ENCODE measurements at places on chromosomes 1 and 21.

DNA sequence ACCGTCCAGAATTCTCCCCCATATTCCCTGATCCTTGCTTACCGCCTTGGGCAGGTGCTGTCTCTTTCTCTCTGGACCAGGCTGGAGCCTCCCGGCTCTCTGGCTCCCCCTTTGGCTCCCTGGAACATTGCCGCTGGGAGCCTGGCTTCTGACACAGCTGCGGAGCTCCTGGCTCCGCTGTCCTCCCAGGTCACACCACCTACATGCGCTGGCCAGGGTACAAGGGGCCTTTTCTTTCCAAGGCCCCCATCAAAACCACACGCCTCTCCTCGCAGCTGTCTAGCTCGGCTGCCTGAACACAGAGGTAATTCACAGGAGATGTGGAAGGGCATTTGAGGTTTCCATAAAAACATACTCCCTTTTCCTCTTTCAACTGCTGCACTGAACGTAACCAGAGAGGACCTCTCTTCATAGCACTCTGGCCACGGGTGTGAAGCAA is 7.5 kb upstream of the ZNF648 start:
- peak; percentile 50 for DNase-seq

GRCh38 chr21:45970674-45971615 is 10.6 kb upstream of the COL6A1 start:
- DNase-seq = no peak

- no peak for DNase-seq
Measured at GRCh38 chr1:36710951-36711350, 228.2 kb upstream of the CSF3R start.

DNA sequence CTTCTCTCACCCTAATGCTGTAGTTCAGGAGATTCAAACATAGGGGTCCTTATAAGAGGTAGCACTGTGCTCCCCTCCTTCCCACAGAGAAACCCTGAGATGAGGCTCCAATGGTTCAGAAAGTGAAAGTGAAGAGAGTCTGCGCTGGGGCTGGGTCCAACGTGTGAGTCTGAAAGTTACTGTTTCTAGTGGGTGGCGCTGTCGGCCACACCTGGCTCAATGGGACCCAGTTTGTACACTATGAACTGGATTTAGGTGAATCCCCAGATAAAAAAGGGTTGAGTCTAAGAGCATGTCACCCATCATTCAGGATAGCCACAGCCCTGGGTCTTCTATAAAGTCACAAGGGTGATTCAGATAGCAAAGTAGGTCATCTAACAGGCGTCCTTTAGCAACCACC is 2.8 kb downstream of the SMCP start:
- DNase-seq = no peak

DNA sequence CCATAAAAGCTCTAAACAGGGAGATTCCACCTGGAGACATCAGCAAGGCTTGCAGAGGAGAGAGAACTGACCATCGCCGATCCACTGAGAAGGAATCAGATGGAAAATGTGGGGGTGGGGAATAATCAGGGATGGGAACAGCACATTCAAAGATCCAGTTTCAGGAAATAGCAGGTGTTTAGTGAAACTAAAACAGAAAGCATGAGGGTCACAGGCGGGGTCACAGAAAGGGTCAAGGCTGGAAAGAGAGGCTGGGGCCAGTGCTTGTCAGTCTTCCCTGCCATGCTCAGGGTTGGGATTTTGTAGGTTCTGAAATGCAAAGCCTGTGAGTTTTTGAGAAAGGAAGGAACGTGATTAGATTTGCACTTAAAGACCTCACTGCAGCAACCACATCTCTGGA is 103.2 kb downstream of the HLCS start:
- no peak for DNase-seq

DNA sequence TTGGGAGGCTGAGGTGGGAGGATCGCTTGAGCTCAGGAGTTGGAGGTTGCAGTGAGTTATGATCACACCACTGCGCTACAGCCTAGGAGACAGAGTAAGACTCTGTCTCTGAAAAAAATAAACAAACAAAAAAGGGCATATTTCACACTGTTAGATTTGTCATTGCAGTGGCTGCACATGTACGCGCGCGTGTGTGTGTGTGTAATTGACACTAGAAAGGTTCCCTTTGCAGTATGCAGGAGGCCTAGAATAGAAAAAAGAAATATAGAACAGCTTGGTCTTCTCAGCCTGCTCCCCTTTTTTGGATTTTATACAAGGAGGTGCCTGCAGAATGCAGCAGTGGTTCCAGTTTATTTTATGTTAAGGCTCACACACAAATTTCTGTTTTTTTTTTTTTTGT is 8.6 kb downstream of the MACO1 start:
- no peak for DNase-seq

DNA sequence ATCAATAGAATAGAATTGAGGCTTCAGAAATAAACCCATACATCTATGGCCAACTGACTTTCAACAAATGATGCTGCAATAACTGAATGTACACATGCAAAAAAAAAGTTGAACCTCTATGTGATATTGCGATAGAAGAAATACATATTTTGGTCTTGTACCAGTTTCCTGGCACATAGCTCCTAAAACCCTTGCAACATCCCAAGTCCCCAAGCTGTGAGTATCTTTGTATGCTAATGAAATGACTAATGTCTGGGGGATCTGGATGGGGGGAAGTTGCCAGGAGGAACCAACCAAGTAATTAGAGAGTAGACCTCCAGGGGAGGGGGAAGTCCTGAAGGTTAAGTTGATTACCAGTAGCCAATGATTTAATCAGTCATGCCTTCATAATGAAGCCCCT is 24.4 kb downstream of the BLZF1 start:
- no peak for DNase-seq

- DNase-seq = no peak
Measured at GRCh38 chr1:244678697-244679096, 25.8 kb downstream of the DESI2 start.

DNA sequence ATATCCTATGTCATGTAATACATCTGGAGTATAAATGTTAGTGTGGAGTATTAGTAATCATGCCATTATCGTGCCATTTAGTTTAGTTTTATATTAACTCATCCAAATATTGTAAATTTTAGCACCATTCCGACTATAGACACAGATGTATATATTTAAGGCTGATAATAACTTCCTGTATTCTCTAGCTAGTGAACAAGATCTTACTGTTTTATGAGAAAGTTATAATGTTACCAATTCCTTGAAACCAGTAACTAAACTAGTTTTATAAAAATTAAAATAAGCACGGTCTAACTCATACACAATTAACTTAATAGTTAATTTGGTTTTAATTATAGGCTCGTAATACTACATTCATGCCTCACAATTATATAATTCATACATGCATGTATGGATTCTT is 808.6 kb downstream of the USP25 start:
- no peak for DNase-seq

DNA sequence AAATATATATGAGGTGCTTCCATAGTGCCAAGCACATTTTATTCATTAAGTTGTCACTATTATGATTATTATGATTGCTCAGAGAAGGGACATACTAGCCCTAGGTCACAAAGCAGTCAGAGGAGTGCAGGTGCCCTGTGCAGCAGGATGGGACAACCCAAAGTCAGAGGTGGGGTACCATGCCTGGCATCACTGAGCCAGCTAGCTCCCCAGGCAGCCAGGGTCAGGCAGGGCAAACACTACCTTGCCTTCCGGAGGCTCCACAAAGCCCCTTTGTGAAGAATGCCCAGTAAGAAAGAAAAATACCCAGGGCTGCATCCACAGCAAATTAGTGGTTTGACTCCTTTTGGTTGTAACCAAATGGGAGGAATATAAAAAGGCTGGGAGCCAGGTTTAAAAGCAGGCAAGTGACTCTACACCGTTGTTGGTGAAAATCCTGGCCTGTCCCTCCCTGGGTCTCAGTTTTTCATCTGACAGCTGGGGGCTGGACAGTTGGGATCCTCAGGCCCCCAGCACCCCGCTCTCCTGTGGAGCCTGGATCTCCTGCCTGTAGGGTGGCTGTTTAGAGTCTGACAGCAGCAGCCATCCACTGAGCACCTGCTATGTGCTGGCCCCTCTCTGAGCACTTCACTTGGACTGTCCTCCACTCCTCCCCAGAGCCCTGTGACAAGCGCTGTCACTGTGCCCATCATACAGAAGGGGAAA is 98.8 kb downstream of the GLIS1 start:
- no peak for DNase-seq

DNA sequence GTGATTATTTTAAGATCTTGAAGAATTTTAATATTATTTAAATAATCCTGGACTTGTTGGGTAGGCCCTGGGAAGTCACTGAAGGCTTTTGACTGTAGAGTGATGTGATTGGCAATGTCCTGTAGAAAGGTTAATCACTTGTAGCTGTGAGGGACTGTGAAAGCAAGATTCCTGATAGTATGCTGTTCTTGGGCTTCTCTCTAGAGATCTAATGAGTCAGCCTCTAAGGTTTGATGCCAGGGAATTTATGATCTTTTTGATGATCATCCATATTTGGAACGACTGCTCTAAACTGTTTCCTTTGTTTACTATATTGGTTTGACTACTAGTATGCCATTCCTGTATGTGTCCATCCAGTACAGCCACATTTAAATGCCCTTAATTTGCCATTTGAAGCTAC is 56.5 kb downstream of the CAMSAP2 start:
- peak; percentile 50 for DNase-seq

GRCh38 chr1:2255420-2256369 is 27.6 kb downstream of the SKI start:
- DNase-seq = peak; percentile 63

DNA sequence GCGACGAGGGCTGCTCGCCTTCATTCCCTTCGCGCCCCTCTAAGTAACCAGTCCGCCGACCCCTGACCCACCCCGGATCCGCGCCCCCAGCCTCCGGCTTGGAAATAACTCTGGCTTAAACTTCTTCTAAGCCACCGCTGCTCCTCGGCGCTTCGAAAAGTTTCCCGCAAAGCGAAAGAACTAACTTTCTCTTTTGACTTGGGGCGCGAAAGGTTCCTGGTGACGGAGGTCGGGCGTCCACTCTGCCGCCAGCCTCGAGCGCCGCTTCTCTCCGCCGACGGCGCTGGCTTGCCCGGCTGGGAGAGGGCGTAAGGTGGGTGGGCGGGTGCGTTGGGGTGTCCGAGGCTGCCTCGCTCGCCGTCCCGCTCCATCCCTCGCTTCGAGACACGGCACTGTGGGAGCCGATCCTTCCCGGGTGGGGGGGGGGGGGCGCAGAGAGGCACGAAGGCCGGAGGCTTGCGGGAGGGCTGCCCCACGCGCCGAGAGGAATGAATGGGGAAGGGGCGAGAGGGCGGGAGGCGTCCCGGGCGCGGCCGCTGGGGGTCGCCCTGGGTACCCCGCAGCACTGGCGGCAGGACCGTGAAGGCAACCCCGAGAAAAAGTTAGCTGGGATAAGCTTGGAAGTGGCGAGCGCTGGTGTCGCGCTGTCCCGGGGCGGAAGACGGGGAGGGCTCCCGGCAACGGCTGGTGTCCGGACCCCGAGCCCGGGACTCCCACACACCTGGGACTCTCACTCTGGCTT is 569 bp downstream of the ATF3 start:
- peak; percentile 72 for DNase-seq

GRCh38 chr1:234875328-234875952 is 253.2 kb downstream of the TOMM20 start:
- DNase-seq = no peak

- DNase-seq = no peak
Measured at GRCh38 chr1:219442611-219443061, 170.3 kb downstream of the ZC3H11B start.

GRCh38 chr1:178133239-178133989 is 39.5 kb downstream of the RASAL2 start:
- no peak for DNase-seq

DNA sequence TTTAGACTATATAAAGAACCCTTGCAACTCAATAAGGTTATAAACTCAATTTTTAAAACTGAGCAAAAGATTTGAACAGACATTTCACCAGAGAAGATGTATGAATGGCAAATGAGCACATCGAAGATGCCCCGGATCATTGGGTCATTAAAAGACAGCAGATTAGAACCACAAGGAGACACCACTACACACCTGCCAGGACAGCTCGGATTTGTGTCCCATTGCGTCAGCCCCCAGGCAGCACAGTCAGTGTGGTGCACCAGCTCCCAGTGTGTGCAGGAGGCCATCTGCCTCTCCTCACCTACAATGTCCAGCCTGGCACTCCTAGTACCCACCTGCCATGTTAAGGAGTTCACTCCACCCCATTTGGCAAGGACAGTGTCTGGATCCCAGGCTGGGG is 61.1 kb upstream of the LRP8 start:
- no peak for DNase-seq

DNA sequence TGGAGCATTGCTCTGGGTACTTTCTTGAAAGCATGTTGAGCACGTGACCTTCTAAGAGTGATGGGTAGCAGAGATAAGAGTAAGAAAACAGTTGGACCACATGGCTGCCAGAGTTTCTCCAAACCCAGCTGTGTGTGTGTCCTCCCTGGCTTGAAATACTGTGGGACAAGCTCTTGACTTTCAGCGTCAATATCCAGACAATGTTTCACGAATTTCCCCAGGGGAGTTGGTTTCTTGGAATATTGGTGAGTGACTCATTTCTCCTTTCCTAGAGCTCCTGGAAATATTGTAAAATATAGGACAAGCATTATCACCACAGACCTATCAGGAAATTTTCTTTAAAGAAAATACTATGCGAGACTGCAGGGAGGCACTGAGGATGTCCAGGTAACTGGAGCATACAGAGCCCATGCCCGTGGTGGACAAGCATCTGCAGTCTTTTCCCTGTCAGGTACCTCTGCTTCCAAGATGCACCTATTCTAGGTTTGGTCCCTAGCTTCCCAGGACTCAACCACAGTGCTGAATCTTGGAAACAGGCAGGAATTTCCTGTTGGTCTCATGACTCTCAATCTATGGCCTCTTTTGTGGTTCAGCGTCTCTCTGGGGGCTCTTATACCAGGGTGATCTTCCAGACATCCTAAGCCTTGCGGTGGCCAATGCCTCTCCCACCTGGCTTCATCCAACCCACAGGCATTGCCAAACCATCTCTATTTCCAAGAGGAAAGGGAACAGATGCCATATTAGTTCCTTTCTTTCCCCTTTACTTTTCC is 67.4 kb downstream of the KCNJ6 start:
- DNase-seq = no peak

- DNase-seq = no peak
Measured at GRCh38 chr1:150545486-150546032, 3.6 kb upstream of the ADAMTSL4 start.

DNA sequence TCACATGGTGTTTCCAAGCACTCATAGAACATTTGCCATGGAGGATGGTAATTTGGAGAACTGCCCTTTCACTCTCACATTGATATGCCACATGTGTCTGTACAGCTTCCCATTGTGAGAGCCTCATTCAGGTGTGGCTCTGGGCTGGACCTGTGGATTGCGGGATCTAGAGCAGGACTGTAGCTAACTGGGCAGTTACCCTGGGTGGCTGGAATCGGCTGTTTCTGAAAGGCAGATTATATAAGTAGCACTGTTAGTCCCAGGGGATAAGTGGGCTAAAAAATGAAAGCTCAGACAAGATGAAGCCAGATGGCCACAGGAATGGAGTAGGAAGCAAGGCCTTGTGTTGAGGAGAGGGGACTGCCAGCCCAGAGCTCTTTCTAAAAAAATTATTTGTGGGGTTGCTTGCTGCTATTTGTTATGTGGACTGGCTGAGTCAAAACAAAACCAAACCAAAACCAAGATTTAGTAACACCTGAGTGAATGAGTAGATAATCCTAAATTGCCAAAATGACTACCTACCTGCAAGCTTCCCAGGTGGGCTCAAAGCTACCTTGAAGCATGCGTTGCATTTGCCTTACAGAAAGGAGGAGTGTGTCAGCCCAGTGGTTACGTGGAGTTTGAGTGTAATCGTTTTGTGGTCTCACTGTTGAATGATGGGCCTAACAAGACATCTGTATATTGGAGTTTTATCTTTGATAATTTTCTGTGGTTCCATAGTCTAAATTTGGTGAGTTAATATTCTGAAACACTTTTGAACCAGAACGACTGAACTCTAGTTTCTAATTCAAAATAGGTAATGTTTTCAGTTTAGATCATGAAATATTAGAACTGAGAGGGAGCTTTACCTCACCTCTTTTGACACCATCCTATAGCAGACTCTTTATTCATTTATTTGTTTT is 58.0 kb downstream of the SDCCAG8 start:
- DNase-seq = no peak

Data from foreskin fibroblast (primary cell).